Right forelimb (tissue), 1 donor: ENCODE measurements at places on chromosomes 4 and X.

GRCh38 chr4:145234091-145234706 is 53.8 kb upstream of the OTUD4 start:
- DNase-seq, result peak; percentile 73

DNA sequence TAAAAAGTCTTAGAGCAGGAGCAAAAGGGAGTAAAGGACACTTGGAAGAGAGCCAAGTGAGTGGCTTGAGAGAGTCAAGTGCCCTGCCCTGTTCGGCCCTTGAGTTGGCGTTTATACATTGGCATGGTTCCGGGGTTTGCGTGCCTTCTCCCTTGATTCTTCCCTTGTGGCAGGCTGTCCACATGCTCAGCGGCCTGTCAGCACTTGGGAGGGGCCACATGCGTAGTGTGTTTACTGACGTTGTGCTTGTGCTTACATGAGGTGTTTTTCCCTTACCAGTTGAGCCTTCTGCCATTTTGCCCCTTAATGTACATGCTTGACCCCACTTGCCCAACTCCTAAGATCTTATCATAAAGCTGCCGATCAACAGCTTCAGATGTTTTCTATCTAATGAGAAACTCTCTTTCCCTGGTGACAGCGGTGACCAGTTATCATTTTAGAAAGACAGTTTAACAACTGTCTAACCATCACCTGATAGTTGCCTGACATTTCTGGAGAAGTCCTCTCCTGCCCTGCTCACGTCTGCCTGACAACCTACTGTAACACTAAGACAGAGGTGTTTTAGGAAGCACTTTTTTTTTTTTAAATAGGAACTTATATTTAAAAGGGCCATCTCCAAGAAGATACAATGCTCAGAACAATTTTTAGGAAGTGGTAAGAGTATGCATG is 49.5 kb upstream of the GC start:
- DNase-seq, result no peak

- DNase-seq, result peak; percentile 24
Observed at GRCh38 chr4:1411436-1412375, 5.5 kb upstream of the NKX1-1 start.

DNA sequence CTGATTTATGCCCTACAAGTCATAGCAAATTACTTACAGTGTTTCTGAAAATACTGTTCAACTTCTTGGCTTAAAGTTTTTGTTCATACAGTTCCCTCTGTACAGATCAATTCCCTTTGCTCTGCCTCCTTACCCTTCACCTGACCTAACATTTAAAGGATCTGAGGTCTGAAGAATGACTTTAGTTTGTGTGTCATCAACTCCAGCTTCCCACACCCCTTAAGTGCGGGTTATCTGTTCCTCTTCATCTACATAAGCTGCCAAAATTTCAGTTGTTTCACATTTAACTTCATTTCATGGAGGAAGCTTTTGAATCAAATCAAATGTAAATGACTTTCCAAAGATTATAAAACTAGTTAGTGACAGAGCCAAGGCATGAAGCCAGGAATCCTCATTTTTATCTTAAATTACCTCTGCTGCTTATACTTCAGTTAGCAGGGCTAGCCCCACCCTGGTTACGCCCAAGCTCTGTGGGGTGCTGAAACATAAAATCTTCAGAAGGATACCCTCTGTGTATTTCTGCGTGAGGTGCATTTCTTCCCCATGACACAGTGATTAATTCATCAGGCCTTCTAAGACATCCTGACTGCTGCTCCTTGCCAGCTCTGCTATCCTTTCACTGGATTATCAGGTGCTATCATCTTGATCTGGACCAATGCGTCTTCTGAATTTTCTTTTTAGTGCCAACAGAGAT is 16.5 kb downstream of the CXCL1 start:
- no peak for DNase-seq

GRCh38 chr4:150037251-150037856 is 40.9 kb upstream of the DCLK2 start:
- DNase-seq, result no peak

DNA sequence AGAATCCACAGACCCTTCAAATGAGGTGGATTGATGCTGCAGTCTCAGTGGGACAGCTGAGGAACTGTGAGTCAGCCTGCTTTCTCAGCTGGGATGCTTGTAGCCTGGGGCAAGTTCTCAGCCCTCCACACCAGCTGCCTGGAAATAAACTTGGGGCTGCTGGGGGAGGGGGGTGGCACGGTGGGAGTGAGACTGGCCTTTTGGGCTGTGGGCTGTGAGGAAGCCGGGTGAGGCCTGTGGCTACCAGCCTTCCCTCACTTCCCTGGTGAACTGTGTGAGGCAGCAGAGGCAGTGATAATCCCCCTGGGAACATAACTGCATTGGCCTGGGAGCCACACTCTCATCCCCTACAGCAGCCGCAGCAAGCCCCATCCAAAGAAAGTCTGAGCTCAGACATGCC is 114.5 kb upstream of the GUCY1A1 start:
- DNase-seq, result no peak

DNA sequence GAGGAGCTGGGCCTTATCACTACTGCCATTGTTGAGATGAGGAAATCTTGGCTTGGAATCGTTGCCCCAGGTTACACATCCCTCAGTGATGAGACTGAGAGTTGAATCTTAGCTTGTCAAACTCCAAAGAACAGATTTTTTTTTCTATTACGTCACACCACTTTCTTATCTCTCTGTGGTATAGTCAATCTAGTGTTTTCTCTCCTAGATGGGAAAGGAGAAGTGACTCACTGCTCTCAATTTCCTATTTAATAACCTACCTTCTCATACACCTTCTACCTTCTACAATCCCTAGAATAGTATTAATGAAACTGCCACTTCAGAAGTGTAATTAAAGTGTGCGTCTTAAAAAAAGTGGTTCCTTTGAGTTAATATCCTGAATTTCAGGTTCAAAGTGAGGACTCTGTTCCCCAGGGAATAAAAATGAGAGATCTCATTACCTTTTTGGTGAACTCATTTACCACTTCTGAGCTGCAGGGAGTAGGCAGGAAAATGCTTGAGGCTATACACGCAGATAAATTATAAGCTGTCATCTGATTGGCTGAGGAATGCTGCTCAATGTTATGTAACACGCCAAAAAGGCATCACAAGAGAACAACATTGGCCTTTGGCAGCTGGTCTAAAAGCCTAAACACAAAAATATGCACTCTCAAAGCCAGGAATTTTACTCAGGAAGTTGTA is 59.3 kb downstream of the MAD2L1 start:
- peak; percentile 49 for DNase-seq

- no peak for DNase-seq
Observed at GRCh38 chr4:131531087-131531486, 1618.0 kb upstream of the PCDH10 start.

DNA sequence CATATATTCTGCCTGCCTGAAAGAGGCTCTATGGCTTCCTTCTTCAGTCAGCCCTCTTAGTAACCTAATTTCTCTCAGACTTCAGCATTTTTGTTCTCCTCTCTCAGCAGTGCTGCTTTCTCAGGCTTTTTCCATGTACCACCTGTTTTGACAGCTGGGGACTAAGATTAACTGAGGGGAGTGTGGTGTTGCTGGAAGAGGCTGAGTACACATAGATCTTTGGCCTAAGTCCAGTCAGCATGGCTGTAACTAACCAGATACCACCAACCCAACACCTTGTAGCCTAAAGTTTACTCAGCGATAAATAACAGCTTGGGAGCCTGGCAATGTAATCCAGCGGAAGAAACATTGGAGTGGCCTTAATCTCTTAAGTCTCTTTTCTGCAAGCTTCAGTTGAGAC is 85.5 kb downstream of the RTL3 start:
- DNase-seq, result no peak

DNA sequence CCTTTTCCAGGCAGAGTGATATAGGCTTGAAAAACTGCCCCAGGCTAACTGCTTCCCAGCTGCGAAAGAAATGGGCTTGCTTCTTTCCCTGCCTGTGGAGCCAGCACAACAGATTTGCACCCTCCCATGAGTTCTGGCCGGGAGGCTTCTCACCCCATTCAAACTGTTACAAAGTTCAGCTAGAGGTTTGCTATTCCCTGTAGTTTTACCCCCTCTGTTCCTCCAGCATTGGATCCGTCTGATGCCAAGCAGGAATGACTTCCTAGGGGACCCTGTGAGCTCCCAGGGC is 87.6 kb upstream of the NDST4 start:
- DNase-seq, result no peak

GRCh38 chr4:13528821-13529127 is 15.5 kb downstream of the NKX3-2 start:
- no peak for DNase-seq

DNA sequence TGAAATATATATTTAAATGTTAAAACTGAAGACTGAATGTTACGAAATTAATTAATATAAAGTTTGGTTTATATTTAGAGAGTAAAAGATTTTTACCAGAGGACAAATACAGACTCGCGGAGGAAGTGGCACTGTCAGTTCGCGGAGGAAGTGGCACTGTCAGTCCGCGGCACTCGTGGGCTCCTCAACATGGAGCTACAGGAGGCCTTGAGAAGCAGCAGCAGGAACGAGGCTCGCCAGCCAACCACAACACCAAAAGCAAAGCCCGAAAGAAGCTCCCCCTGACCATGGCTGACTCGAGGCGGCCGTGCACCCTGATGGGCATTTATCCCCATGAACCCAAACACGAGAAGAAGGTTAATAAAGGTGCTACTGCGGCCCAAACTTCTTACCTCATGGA is 125.3 kb upstream of the PABPC4L start:
- no peak for DNase-seq

GRCh38 chrX:53283567-53283966 is 2.2 kb upstream of the IQSEC2 start:
- no peak for DNase-seq

DNA sequence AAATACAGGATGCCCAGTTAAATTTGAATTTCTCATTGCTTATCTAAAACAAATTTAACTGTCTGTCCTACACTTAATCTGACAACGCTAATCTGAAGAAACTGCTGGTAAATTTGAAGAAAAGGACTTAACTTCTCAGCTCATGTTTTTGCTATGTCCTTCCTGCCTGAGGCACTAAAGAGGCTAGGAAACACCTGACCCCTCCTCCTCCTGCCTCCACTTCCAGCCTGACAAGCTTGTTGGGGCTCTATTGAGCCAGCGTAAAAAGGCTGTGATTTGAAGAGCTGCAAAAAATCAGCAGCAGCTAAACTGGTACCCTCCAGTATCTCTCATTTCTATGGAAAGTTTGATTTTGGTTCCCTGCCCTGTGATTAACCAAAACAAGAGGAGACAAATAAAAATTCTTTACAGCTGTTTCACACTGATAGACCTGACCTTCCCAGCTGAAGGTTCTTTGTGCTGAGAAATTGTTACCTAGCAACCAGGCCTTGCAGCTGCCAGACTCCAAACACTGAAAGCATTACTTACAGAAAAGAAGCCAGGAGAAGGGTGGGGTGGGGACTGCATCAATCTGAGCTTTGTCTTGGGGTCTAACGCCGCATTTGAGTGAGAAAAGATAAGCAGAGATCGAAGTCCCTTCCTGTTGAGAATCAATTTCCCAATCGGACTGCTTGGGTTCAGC is 35.0 kb downstream of the DCX start:
- DNase-seq, result no peak

- no peak for DNase-seq
Observed at GRCh38 chr4:52572936-52573485, 86.1 kb downstream of the USP46 start.

GRCh38 chrX:7093305-7093704 is 54.2 kb upstream of the STS start:
- DNase-seq, result no peak

DNA sequence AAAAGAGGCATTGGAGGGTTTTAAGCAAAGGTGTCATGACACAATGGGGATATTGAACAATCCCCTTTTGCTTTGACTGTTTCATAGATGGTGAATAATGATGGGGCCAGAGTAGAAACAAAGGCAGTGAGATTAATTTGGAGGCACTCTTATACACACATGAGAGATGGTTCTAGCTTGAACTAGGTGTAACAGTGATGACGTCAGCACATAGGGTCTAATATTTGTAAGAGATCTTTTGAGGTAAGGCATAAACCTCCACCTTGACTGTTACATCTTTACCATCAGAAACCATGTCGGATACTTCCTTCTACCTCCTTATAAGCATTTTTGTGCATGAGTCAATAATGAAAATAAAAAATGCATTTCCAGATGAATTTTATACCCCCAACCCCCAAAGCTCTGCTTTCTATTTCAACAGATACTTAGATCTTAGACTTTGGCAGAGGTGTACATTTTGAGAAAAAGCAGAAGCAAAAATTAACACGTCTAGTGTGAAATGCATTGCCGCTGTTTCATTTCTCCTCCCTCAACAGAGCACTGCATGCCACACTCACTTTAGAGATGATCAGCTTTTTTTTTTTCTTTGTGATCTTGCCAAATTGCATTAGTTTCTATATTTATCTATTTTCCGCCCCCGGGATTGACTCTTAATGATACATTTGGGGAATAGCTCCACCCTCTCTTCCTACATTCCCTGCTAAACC is 87.2 kb downstream of the HS3ST1 start:
- no peak for DNase-seq

DNA sequence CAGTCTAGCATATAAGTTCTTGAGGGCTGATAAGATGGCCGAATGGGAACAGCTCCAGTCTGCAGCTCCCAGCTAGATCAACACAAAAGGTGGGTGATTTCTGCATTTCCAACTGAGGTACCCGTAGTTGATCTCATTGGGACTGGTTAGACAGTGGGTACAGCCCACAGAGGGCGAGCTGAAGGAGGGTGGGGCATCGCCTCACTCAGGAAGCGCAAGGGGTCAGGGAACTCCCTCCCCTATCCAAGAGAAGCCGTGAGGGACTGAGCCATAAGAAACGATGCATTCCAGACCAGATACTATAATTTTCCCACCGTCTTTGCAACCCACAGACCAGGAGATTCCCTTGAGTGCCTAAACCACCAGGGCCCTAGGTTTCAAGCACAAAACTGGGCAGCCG is 109.0 kb downstream of the RPS6KA6 start:
- no peak for DNase-seq

- peak; percentile 21 for DNase-seq
Observed at GRCh38 chr4:7183780-7184460, 8.4 kb upstream of the SORCS2 start.

- no peak for DNase-seq
Observed at GRCh38 chrX:44042751-44043150, 69.6 kb upstream of the NDP start.

DNA sequence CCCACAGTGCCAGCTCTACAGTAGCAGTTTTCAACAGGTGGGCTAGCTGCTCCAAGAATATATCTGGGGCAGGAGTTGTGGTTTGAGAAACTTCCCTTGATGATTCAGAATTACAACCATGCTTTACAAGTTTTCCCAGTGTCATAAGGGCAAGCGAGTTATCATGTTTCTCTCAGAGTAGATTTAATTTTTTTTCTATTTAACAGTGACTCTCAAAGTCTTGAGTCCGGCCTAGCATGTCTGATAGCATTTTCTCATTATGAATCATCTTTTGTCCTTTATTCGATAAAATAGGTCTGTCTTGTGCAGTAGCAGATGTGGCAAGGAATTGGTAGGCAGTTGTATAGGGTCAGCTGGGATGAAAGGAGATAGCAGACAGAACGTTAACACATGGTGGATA is 62.2 kb upstream of the SPANXD start:
- no peak for DNase-seq

DNA sequence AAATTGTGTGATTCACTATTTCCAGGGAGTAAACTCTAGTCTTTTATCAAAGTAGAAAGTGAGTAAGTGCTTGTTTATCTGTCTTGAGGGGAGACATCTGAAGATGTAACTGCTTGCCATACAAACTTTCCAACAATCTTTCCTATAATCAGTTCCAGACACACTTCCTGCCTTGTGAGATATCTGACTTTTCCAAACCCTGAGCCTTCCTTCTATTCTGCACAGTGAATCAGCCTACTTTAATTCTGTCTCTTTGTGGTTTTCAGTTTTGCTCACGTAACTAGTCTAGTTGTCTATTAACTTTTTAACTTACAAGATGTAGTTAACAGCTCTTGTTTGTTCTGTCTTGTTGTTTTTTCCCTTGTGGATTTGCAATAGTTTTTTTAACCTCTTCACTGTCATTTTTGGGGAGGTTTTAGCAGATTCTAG is 947.8 kb downstream of the C4orf33 start:
- DNase-seq, result no peak
